Cardiac fibroblast (primary cell): ENCODE measurements at places on chromosomes 11 and 22.
A peak's percentile ranks its signal among the peaks of the same experiment; 100 is the strongest.

DNA sequence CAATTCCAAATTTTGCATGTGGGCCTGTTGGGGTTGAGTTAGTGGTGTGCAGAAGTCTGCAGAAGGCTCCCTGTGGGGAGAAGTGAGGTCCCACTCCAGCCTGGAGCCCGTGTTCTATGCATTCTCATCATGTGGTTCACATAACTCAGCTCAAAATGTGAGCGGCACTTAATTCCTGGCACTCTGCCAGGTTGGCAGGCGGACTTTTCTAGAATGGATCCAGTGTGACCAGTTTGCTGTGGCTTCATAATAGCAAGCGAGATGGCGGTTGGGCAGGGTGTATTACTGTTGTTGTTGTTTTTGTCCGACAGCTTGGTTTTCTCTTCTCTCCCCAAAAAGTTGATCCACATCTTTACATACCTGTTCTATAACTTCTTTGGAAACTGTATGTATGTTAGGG, 146.8 kb upstream of the TTC12 start:
- DNase-seq = no peak

GRCh38 chr11:28887681-28888080, 779.5 kb downstream of the METTL15 start:
- DNase-seq = peak; percentile 15

GRCh38 chr22:46000081-46001027, 23.4 kb upstream of the WNT7B start:
- DNase-seq = no peak

DNA sequence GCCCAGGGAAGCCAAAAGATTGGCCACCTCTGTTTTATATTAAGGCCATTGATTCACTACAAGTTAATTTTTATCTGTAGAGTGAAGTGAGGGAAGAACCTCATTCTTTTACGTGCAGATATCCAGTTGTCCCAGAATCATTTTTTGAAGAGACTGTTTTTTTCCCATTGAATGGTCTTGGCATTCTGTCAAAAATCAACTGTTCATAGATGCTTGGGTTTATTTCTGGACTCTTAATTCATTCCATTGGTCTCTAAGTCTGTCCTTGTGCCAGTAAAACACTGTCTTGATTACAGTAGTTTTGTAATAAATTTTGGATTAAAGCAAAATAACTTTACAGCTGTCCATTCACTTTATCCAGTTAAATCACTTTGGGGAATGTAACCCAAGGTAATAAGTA, 26.8 kb downstream of the WBP2NL start:
- no peak for DNase-seq

DNA sequence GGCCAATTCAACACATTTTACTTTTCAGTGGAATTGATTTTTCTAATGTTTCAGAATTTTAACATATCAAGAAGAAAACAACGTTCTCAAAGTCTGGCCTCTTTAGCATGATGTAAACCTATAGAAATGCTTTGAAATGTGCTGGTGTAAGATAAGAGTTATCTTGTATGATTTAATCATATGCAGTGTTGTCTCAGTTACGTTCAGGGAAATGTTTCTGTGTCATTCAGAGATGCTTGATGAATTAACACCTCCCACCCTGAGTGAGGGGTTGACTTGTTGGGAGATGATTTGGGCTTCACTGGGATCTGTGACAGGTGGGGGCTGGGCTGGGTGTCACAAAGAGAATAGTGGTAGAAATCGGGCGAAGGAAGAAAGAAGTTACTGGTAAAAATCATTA, 15.7 kb upstream of the MYO18B start:
- no peak for DNase-seq

- DNase-seq = no peak
Measured at GRCh38 chr11:75759832-75760231, 8.7 kb upstream of the DGAT2 start.

DNA sequence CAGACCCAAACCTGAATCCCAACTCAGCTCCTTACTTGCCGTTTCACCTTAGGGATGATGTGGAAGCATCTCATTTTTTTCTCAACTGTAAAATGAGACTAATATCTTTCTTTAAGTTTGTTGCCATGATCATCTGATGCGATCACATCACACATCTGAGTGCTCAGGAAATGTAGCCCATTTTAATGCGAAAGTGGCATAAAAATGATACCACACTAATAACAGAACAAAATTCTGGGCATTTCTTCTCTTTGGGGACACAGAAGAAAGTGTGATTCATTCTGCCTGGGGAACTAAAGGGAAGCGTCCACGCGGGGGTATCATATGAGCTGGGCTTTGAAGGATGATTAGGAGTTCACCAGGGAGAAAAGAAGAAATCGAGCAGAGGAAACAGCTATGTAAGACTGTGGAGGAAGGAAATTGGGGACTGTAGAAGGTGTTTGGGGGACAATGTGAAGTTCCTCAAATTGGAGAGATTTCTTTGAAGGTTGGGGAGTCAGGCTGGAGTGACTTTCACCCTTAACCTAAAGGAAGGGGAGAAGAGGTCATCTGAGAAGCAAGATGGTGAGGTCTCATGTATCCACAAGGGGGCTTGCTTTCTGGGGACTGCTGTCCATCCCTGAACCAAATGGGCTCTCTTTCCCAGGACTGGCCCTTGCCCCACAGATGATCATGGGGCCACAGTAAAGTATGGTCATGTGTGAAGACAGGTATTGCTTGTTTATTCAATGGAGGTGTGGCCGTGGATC, 49.7 kb upstream of the NNMT start:
- DNase-seq = no peak

- no peak for DNase-seq
Measured at GRCh38 chr11:102553835-102554282, 23.3 kb upstream of the MMP7 start.

DNA sequence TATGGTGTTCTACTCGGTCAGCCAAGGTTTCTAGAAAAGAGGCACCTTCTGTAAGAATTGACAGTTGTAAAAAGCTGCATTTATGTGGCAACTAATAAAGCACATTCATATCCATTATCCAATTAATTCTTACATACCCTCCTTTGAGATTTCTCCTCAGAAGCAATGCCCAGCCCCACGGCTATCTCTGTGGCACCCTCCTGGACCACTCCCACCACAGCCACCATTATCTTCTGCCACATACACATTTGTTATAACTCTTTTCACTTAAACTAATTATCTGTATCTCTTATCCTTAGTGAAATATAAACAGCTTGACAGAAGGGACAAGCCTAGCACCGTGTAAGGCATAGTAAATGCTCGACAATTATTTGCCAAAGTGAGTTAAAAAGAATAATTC, 48.5 kb downstream of the PAK1 start:
- no peak for DNase-seq

GRCh38 chr11:81484196-81484595, 1249.5 kb downstream of the FAM181B start:
- no peak for DNase-seq

- DNase-seq = peak; percentile 24
Measured at GRCh38 chr22:25053153-25053805, 100.8 kb downstream of the KIAA1671 start.

- DNase-seq = peak; percentile 68
Measured at GRCh38 chr11:36008584-36008983, 64.7 kb downstream of the LDLRAD3 start.

DNA sequence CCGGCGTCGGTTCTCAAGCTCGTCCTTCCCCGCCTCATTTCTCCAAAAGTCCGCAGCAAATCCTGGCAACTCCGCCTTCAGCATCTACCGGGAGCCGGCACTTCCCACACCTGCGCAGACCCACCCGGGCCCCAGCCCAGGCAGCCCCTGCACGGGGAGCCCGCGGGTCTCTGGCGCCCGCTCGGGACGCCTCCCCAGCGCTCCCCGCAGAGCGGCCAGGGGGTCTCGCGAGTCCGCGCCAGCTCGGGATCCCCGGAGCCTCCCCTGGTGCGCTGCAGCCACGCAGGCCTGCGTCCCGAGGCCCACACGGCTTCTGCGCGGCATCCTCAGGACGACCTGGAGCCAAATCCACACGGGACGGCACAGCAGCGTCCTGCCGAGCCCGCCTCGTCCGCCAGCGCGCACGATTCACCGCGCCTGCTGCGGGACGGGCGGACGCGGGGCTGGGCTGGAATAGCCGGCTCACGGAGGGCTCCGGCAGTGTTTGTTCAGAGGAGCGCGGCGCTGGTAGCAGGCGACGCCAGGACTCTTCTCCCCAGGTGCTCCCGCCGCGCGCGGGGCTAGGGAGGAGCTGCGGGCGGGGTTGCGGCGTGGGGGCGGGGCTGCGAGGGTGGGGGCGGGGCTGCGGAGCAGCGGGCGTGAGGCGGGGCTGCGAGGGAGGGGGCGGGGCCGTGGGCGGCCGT, 816 bp upstream of the PHRF1 start:
- DNase-seq = no peak

GRCh38 chr11:65310736-65311135, 3.9 kb upstream of the CDC42EP2 start:
- DNase-seq = peak; percentile 73

- no peak for DNase-seq
Measured at GRCh38 chr11:102793677-102794290, 4.2 kb downstream of the MMP1 start.

GRCh38 chr11:86999859-87000753, 37.6 kb upstream of the TMEM135 start:
- DNase-seq = peak; percentile 55

GRCh38 chr11:12005476-12005875, 3.0 kb downstream of the DKK3 start:
- peak; percentile 75 for DNase-seq

DNA sequence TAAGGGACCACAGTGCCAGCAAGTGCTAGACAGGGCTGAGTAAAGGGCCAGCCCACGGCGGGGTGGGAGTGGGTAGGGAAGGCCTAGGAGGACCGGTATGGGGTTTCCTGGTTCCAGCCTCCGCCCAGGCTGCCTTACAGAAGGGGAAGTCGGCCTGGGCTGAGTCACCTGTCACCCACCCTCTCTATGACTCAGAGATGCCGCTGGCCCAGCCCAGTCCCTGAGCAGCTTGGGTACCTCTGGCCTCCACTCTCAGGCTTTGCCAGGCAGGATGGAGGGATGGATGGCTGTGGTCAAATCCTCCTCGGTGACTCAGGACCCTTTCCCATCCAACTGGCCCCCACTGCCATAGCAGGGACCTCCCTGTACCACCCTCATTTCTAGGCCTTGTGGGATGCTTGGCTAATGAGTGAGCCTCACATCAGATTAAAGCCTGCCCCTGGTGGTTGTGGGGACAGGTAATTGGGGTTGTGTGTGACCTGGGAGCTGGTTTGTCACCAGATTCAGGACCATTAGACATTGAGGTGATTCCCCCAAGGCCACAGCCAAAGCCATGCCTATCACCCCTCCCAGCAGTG, 13.9 kb downstream of the SLC35E4 start:
- peak; percentile 88 for DNase-seq

GRCh38 chr11:107655602-107656001, 56.3 kb downstream of the SLN start:
- DNase-seq = no peak
